ENCODE measurements at places on chromosomes 7 and 10. TPM values are rescaled to one million over a fixed set of nuclear protein-coding genes. Genes with fewer than 3 reads are reported as not detected.

Gene WEE2
- not detected for total RNA-seq

DNA sequence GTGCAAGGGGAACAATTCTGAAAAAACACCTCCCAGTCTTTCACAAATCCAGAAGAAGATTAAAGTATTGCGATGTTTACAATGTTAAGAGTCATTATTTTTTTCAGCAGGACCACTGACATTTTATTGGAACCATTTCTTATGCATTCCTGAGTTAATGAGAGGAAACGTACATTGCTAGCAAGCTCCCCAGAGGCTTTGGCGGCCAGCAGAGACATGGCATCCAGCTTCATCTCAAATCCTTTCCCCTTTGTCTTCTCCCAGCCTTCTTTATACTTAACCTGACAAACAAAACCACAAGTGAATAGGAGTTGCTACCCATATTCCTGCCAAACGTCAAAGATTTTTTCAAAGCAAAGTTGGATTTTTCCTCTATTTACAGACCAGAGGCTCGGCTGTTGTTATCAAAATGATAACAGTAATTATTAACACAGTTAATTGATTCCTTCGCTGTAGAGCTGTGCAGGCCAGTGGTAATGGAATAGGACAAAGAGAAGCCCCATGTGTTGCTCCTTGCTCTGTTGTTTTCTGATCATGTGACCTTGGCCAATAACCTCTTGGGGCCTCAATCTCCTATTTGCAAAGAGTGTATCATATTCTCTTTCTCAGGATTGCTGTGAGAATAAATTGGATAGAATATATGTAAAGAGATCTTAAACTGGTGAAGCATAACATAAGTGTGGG is 32.0 kb downstream of the NRAP start:
- H3K4me3 ChIP-seq = no peak overlapping the region
- no peaks in the 10 kb centered on the region for H3K36me3 ChIP-seq
- H3K27ac ChIP-seq = no peak overlapping the region

GRCh38 chr7:36232971-36233550 is 80.0 kb downstream of the EEPD1 start:
- H3K36me3 ChIP-seq = no peaks in the 10 kb centered on the region
- H3K4me3 ChIP-seq = no peak overlapping the region
- H3K27ac ChIP-seq = peak overlapping the region; percentile 67
- H3K27me3 ChIP-seq = no peaks in the 10 kb centered on the region

Gene AFAP1L2
- total RNA-seq = 1.8 TPM

- H3K27ac ChIP-seq = no peak overlapping the region
- no peaks in the 10 kb centered on the region for H3K4me1 ChIP-seq
- no peaks in the 10 kb centered on the region for H3K27me3 ChIP-seq
Measured at GRCh38 chr7:55432939-55433784, 68.0 kb downstream of the LANCL2 start.

DNA sequence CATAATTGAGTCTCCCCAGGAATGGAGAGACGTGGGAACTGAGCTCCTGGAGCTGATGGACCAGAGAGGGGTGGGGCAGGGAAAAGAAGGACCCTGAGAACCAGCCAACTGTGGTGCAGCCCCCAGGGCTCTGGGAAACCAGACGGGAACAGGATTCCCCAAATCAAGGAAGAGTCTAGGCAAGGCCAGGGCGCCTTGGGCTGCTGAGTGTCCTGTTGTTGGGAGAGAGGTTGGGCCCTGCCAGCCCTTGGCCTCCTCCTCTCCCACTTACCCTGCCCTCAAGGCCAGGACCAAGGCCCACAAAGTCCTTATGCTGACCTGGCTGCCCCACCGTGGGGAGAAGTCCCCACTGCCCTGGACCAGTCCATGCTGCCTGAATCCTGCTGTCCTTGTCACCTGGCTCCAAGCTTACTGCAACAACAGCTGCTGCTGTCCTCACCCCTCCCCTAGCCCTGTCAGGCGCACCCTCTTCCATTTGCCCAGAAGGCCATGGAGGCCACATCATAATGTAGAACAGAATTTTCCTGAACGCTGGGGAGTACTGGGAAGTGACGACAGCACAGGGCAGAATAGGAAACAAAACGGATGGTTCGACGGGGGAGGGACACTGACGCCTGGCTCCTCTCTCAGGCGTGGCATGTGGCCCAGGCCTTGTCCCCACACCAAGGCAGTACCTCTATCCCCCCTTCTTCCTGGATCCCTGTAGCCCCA is 132.9 kb upstream of the ZMIZ1 start:
- no peak overlapping the region for H3K4me3 ChIP-seq
- no peaks in the 10 kb centered on the region for H3K36me3 ChIP-seq
- H3K27me3 ChIP-seq = no peaks in the 10 kb centered on the region
- H3K4me1 ChIP-seq = no peaks in the 10 kb centered on the region
- DNase-seq = no peak
- H3K27ac ChIP-seq = no peak overlapping the region

DNA sequence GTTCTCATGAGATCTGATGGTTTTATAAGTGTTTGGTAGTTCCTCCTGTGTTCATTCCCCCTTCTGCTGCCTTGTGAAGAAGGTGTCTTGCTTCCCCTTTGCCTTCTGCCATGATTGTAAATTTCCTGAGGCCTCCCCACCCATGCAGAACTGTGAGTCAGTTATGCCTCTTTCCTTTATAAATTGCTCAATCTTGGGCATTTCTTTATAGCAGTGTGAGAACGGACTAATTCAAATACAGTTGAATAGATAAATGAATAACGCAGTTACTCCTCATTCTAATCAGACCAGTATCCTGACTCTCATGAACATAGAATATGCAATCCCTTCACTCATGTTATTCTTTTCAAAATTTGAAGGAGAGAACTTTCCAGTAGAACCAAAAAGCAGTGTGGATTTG is 375.0 kb upstream of the FZD8 start:
- no peaks in the 10 kb centered on the region for H3K27me3 ChIP-seq
- no peaks in the 10 kb centered on the region for H3K36me3 ChIP-seq
- no peak overlapping the region for H3K27ac ChIP-seq
- DNase-seq = no peak
- no peaks in the 10 kb centered on the region for H3K4me1 ChIP-seq

Gene SORBS1
- 71.3 TPM for total RNA-seq

Gene PDZD7
- 0.09 TPM for total RNA-seq

- no peaks in the 10 kb centered on the region for H3K27me3 ChIP-seq
- no peak for DNase-seq
- no peak overlapping the region for H3K27ac ChIP-seq
- no peak overlapping the region for H3K4me3 ChIP-seq
- H3K4me1 ChIP-seq = no peaks in the 10 kb centered on the region
- H3K36me3 ChIP-seq = no peaks in the 10 kb centered on the region
Measured at GRCh38 chr7:16598015-16598414, 47.5 kb downstream of the ANKMY2 start.

DNA sequence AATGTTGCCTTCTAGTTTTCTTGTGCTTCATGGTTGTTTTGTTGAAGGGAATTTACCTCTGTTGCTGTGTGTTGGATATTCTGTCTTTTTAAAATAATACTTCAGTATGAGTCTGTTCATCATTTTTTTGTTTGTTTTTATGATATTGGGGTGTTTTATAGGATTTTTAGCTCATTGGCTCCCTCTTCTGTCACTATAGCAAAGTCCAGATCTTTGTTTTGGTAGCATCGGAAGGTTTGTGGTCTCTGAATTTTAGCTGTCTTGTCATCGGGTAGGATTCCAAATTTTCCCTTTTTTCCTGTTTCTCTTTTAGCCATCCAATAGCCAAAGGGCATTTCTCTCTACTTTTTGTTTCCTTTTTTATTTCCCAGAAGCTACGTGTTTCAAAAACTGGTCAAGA is 91.4 kb downstream of the EXOC4 start:
- no peak overlapping the region for H3K27ac ChIP-seq
- H3K27me3 ChIP-seq = no peaks in the 10 kb centered on the region
- H3K4me1 ChIP-seq = no peaks in the 10 kb centered on the region
- no peak overlapping the region for H3K4me3 ChIP-seq

Gene GIMAP7
- total RNA-seq = 4.8 TPM

GRCh38 chr7:44884621-44885393 is 523 bp downstream of the PURB start:
- peaks cover 49% of the 10 kb centered on the region for H3K4me1 ChIP-seq
- no peaks in the 10 kb centered on the region for H3K36me3 ChIP-seq
- H3K4me3 ChIP-seq = peak overlapping the region; percentile 97
- H3K27ac ChIP-seq = peak overlapping the region; percentile 96

Gene PALD1
- total RNA-seq = 4.2 TPM

GRCh38 chr10:100879741-100880360 is 32.9 kb upstream of the SLF2 start:
- H3K36me3 ChIP-seq = no peaks in the 10 kb centered on the region
- H3K27me3 ChIP-seq = no peaks in the 10 kb centered on the region
- H3K4me3 ChIP-seq = no peak overlapping the region
- DNase-seq = no peak
- H3K4me1 ChIP-seq = peaks cover 18% of the 10 kb centered on the region

Gene ACTR3C
- 61.7 TPM for total RNA-seq

DNA sequence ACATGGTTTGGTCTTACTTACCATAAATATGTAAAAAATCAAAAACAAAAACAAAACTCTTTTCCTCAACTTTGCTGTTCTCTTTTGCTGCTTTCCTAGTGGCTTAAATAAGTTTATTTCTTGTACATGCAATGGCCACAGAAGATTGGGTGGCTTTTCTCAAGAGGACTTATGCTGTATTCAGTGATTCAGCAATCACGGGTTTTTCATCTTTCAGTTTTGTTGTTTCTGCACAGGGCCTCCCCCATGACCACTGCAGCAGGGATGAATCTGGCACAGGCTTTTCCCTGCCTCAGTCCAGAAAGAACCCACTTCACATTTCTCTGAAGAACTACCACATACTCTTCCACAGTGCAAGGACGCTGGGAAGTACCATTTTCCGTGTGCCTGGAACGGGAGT is 355.0 kb downstream of the RNLS start:
- no peaks in the 10 kb centered on the region for H3K27me3 ChIP-seq
- H3K4me3 ChIP-seq = no peak overlapping the region
- DNase-seq = no peak
- no peak overlapping the region for H3K27ac ChIP-seq

DNA sequence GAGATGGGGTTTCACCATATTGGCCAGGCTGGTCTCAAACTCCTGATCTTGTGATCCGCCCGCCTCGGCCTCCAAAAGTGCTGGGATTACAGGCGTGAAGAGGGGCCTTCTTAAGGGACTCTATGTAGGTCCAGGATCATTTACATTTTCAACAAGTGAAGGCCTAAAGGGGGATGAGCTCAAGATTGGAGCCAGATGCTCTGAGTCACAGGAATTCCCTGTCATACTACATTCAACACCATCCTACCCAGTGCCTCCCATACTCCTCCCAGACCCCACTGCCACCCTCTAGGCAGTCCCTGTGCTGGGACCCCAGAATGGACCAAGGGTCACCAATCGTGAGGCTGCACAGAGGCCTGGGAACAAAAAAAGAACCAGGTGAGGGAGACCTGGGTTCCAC is 29.9 kb downstream of the CYTH3 start:
- no peak overlapping the region for H3K27ac ChIP-seq
- no peaks in the 10 kb centered on the region for H3K27me3 ChIP-seq
- no peaks in the 10 kb centered on the region for H3K4me1 ChIP-seq
- no peak for DNase-seq

Gene SP8
- total RNA-seq = not detected

Gene SNX10
- total RNA-seq = 5.9 TPM

DNA sequence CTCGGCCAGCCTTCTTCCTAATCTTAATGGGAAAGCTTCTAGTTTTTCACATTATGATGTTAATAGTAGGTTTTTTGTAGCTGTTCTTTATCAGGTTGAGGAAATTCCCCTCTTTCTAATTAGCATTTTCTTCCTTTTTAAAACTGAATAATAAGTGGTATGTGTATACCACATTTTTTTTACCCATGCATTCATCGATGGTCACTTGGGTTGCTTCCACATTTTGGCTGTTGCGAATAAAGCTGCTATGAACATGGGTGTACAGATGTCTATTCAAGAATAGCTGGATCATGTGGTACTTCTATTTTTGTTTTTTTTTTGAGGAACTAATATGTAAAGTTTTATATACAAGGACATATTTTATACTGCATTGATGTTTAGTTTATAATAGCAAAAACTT is 44.3 kb downstream of the NRF1 start:
- no peak overlapping the region for H3K4me3 ChIP-seq
- H3K36me3 ChIP-seq = peaks cover 19% of the 10 kb centered on the region
- no peak overlapping the region for H3K27ac ChIP-seq

Gene TECPR1
- total RNA-seq = 10.9 TPM

All from liver (tissue), 10 donors.